Thyroid gland (tissue), 4 donors: ENCODE measurements at places on chromosomes 4 and X. TPM values are rescaled to one million over a fixed set of nuclear protein-coding genes. Genes with fewer than 3 reads are reported as not detected.

The CDKL5 gene
- 10.1 TPM for total RNA-seq

The CSN1S1 gene
- not detected for total RNA-seq

The TLR3 gene
- 8.5 TPM for total RNA-seq

The MRFAP1 gene
- 314 TPM for total RNA-seq

The AGTR2 gene
- not detected for total RNA-seq

The PCYT1B gene
- 0.13 TPM for total RNA-seq

The SH2D1A gene
- total RNA-seq, result 0.67 TPM

The GPR82 gene
- total RNA-seq, result 0.33 TPM

The FRMD7 gene
- total RNA-seq, result not detected

The RNF175 gene
- 3.4 TPM for total RNA-seq

The FGFBP2 gene
- total RNA-seq, result 3.7 TPM

The PITX2 gene
- total RNA-seq, result not detected
